ENCODE measurements at places on chromosomes 7 and 10.

- DNase-seq, result no peak
Observed at GRCh38 chr10:78339251-78339650, 305.6 kb downstream of the RPS24 start.

- DNase-seq, result peak; percentile 28
Observed at GRCh38 chr10:97174941-97175340, 10.8 kb downstream of the SLIT1 start.

GRCh38 chr7:91847231-91847630 lies 33.3 kb downstream of the MTERF1 start:
- no peak for DNase-seq

- DNase-seq, result no peak
Observed at GRCh38 chr10:68142761-68143160, 33.5 kb downstream of the MYPN start.

DNA sequence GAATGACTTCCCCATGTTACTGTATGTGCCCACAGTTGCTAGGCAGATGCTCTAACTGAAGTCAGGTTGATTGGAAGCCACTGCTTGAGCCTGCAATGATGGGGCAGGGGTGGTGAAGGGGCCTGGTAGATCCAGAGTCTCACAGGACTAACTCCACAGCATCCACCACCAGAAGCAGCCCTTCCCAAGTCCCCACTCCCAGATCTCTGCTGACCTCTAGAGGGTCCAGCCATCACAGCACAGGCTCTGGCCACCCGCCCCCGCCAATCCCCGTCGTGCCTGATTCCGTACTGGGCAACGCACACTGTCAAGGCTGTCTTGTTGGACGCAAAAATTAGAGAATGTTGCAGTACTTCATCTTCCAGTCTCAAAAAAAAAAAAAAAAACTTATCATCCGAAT lies 136.8 kb upstream of the PDE1C start:
- no peak for DNase-seq

- no peak for DNase-seq
Observed at GRCh38 chr10:46096909-46097575, 51.0 kb upstream of the MSMB start.

DNA sequence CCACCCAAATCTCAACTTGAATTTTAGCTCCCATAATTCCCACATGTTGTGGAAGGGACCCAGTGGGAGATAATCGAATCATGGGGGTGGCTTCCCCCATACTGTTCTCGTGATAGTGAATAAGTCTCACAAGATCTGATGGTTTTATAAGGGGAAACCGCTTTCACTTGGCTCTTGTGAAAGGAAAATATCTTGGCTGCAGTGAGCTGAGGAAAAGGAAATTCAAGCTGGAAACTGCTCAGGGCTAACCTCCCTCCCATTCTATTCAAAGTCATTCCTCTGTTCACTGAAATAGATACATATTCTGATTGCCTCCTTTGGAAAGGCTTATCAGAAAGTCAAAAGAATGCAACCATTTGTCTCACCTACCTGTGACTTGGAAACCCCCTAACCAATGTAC lies 15.8 kb downstream of the CYCS start:
- DNase-seq, result no peak

DNA sequence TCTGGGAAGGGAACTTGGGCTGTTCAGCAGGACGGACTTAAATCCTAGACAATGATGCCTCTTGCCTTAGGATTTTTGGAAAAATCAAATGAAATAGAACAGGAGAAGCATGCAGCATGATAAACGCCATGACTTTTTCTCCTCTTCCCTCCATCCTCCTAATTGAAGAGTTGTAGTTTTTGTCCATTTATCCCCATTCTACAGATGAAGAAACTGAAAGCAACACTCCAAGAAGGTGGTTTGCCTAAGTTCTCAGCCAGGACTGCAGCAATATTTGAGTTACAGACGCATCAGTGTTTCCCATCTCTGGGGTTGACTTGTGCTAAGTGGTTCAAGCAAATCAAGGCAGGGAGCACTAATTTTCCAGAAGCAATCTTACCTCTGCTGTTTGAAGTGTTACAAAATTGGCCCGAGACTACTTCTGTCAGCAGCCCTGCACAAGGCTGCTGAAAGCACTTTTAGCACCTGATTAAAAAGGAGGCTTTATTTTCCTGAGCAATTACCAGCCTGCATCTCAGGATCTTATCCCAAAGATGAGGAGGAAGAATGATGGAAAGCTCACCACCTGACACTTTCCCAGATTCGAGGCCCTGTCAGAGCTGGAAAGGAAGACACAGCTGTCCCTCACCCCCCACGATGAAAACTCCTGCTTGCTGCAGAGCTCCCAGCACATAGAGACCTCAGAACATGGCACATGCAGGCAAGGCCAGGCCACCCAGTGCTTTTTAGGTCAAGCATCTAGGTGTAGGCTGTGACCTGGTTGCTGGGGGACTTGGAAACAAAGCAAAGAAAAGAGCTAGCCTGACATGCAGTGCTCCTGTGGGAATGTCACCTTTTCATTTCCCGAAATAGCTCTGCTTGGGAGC lies 19.7 kb upstream of the C10orf71 start:
- no peak for DNase-seq

DNA sequence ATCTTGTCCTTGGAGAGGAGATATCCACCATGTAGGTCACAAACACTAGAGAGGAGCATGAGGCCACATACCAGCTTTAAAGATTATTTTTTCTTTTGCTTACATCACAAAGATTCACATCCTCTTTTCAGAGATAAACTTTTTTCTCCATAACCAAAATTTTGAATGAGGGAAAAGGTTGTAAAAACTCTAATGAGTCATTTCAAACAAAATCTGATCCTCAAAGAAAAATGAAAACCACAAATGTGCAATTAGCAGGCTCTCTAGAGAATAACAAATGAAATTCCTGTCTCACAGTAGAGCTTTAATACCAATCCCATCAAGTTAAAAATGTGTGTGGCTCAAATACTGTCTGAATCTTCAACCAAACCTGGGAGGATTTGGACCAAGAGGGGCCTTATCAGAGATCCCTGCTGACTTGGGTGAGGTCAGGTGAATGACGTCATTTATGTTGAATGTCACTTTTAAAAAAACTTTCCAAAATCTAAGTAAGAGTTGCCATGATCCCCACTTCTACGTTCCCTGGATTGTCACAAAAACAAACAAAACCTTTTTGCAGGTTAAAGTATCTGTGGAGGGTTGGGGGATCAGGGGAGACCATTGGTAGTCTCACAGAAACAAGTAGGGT lies 261.5 kb upstream of the NPSR1 start:
- DNase-seq, result no peak

DNA sequence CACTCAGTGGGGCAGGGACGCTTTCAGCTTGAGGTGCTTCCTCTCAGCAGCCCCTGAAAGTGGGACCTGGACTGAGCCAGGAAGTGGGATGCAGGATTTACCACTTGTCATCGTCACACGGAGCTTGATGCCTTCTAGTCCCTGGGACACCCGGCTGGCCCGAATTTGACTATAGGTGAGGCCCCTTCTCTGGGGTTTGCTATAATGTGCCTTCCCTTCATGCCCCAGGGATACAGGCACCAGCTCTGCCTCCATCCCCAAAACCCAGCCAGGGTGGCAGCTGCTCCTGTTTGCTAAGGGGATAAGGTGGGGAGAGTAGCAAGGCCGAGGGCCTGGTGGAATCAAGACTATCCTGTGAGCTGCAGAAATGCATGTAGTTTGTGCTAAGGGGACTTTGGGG lies 235.0 kb downstream of the GLRX3 start:
- DNase-seq, result no peak

- peak; percentile 70 for DNase-seq
Observed at GRCh38 chr10:929960-930624, 1.4 kb downstream of the LARP4B start.

DNA sequence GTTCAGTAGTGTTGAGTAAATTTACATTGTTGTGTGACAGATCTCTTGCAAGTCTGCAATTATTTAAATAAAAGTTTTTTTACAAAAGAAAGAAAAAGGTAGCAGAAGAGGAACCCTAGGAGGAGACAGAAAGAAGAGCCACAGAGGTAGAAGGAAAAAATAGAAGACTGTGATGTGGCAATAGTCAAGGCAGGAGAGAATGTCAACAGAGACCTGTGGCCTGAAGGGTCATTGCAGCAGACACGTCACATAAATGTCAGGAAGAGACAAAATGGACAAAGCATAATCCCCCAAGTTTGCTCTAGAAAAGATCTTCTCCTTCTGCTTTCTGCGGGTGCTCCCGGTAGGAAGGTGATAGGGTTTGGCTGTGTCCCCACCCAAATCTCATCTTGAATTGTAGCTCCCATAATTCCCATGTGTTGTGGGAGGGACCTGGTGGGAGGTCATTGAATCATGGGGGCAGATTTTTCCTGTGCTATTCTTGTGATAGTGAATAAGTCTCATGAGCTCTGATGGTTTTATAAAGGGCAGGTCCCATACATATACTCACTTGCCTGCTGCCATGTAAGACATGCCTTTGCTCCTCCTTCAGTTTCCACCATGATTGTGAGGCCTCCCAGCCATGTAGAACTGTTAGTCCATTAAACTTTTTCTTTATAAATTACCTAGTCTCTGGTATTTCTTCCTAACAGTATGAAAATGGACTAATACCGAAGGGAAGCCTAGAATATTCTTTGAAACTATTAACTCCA lies 41.1 kb upstream of the KDM7A start:
- no peak for DNase-seq

DNA sequence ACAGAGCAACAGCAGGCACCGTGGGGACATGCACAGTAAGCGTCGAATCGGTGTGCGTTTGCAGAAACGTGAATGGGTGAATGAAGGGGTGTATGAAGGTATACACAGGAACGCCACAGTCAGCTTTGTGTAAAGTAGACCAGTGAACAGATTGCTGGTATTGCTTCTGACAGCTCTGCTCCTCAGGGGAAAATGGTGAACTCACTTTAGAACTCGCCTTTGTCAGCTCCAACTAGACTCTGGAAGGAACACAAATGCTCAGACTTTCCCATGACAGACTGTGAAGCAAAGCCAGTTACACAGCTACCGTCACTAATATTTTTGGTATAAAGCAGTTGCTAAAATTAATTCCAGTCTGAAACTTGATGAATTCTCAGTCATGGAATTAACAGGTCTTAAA lies 78.9 kb downstream of the CUX1 start:
- no peak for DNase-seq

- DNase-seq, result peak; percentile 64
Observed at GRCh38 chr7:5425507-5426225, 2.0 kb upstream of the TNRC18 start.

DNA sequence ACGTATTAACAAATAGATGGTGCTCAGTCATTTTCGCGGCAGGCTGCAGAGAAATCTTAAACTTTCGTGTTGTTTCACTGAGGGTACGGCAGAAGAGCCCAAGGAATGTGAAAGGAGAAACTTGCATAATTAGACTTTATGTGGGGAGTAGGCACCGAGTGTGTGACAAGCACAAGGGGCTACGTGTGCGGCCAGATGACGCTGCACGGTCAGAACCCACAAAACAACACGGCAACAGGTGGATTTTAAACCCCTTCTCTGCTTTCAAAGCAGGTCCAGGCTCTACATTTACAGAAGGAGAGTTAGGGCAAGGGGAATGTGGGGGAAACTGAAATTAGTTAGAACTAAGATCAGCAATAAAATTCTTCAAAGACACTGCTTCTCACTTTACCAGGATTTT lies 392 bp upstream of the UCN3 start:
- no peak for DNase-seq

GRCh38 chr10:77631241-77631640 lies 6.4 kb downstream of the KCNMA1 start:
- no peak for DNase-seq

DNA sequence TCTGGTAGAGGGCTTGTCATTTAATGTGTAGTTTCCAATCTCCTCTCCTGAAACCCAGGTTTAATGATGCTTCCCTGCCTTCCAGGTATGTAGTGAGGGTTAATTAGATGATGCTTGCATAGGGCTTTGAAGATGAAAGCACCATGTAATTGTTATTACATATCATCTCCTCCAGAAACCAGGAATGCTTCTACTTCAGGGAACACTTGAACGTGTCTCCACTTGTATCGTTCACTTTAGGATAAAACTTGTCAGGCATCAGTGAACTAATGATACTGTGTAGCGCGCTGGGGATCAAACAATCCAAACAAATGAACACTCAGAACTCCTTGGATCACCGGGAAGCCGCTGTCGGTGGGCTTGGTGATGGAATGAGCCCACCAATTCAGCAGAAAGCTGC lies 260.9 kb upstream of the FZD8 start:
- DNase-seq, result no peak

DNA sequence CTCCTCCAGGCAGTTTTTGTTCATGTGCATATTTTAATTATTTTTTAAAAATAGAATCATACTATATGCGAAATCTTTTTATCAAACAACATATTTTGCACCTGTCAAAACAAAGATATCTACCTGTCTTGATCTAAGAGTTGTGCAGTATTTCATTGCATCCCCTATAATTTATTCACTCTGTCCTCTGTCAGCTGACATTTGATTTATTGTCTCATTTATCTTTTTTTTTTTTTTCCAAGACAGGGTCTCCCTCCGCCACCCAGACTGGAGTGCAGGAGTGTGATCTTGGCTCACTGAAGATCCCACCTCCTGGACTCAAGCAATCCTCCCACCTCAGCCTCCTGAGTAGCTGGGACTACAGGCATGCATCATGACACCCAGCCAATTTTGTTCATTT lies 49.0 kb downstream of the PRLHR start:
- DNase-seq, result no peak

Data from inflammatory macrophage treated with lipopolysaccharide for 4 hours (primary cell).